ENCODE measurements at places on chromosomes 5 and 9.

GRCh38 chr5:24472518-24472917, 172.3 kb downstream of the CDH10 start:
- no peak for DNase-seq

- DNase-seq, result no peak
These were observed 150.2 kb downstream of the GABBR2 start for GRCh38 chr9:98558575-98558974.

- DNase-seq, result no peak
These were observed 6.5 kb upstream of the ARHGAP26 start for GRCh38 chr5:142763701-142764100.

DNA sequence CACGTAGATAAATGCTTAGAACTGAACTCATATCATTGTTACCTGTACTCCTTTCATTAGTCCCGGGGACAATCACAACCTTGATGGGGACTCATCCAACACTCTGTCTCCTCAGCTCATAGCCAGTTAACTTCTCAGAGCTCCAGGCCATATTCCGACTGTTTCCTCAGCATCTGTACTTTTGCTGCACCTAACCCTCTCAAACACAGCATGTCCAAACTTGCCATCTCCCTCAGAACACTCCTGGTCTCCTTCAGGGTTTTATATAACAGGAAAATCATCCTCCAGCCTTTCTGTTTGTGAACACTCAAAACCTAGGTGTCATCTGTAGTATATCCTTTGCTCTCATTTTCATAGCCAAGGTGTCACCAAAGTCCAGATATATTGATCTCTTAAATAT, 150.5 kb downstream of the CDH6 start:
- DNase-seq, result no peak

DNA sequence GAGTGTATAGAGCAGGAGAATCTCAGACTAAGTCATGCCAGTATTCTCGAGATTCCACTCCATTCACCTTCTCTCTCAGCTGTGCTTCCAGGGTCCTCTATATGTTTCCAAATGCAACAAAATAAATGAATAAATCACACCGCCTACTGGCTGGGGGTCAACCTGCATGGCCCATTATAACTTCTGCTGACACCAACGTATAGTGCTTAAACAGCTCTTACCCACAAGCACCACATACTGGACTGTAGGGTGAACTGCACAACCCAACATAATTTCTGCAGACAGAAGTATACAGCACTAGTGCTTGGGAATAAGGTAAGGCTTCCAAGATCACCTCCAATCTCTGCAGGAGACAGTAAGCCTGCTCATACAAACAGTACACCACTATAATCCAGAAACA, 33.1 kb upstream of the HTR4 start:
- DNase-seq, result peak; percentile 77

GRCh38 chr9:98374385-98375051, 119.1 kb upstream of the TBC1D2 start:
- no peak for DNase-seq

GRCh38 chr9:132020820-132021510, 58.7 kb downstream of the MED27 start:
- no peak for DNase-seq

DNA sequence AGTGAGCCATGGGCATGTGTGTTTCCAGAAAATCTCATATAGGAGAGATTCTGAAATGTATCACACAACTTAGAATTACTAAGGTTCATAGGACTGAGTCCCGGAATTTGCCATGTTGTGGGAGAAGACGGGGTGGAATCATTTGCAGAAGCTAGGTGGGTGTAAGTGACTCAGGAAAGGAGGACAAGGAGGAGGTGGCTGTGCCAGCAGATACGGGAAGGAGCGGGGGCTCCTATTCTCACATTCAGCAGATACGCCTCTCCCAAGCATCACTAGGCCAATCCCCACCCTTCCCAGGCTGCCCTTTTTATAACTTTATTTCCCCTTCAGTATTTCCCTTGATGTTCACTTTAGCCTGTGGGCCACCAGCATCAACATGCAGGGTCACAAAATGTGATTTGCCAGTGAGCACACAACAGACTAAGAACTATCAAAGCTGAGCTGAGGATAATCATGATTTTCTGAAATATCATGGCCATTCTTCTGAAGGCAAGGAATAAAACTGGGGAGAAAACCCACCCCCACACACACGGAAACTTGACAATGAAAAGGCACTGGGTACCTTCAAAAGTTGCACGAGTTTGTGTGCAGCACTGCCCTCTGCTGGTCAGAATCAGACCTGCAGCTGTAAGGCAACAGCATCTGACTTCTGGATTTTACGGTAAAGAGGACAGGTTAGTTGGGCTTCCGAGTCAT, 133.2 kb downstream of the MTX3 start:
- DNase-seq, result peak; percentile 15

GRCh38 chr9:124502711-124503702, 4.2 kb downstream of the NR5A1 start:
- no peak for DNase-seq

DNA sequence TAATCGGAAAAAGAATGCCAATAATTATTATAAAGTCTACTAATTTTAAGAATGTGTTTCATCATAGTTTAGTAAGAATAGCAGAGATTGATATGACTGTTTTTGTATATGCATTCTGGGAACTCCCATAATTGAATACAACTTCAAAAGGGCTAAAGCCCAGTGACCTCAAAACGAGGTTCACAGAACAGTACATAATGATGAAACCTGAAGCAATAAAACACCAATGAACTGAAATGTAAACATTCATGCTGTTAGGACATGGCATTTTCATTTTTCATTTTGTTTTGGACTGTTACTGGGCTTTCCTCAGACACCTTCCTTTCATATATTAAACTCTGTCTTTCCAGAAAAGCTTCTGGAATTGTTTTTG, 684 bp upstream of the JMY start:
- DNase-seq, result no peak

GRCh38 chr9:4339836-4340560, 40.1 kb upstream of the GLIS3 start:
- no peak for DNase-seq

DNA sequence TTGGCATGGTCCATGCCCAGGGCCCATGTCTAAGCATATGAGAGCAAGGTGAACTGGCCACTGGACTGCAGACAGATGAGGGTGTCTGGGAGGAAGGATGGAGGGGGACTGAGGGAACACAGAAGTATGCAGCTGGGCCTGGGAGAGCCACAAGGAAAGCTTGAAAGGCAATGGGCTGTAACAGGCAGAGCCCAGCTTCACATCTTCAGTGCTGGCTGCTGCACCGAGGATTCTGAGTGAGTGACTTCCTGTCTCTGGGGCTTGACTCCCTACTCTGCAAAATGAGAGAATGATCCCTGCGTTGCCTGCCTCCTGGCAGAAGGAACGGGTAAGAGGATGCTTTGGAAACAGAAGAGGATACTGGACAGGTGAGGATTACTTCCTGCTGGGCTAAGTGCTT, 29.0 kb downstream of the COL15A1 start:
- DNase-seq, result no peak

DNA sequence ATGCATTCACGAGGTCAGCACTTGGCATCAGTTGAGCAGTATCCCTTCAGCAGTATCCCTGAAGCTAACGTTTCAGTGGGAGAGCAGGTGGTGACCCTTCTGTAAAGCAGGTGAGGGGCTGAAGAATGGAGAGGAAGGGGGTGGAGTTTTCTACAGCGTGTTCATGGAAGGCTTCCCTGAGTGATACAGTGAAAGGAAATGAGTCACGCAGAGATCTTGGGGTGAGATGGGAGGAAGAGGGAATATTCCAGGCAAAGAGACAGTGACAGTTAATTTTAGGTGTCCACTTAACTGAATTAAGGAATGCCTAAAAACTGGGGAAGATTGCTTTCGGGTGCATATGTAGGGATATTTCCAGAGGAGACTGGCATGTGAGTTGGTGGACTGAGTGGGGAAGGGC, 25.7 kb downstream of the TAS2R1 start:
- no peak for DNase-seq

GRCh38 chr9:95857896-95858295, 17.6 kb upstream of the ERCC6L2 start:
- DNase-seq, result no peak

DNA sequence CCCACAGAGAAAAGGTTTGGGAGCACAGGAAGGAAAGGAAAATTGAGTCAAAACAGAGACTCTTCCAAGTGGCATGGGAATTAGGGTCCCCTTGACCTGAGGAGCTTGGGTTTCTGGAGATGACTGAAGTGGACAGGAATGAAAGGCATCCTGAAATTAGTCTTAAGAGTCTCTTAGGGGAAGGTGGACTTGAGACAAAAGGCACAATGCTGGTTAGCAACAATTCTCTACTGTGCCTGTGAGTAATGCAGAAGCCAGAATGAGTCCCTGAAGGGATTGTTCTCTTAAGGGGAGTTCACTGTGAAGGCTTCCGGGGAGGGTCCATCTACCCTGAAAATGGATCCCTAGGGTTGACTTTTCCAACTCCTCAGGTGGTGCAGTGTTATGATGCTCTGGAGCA, 58.4 kb upstream of the FOXE1 start:
- no peak for DNase-seq

- no peak for DNase-seq
These were observed 17.7 kb upstream of the UBAC1 start for GRCh38 chr9:135978642-135979546.

DNA sequence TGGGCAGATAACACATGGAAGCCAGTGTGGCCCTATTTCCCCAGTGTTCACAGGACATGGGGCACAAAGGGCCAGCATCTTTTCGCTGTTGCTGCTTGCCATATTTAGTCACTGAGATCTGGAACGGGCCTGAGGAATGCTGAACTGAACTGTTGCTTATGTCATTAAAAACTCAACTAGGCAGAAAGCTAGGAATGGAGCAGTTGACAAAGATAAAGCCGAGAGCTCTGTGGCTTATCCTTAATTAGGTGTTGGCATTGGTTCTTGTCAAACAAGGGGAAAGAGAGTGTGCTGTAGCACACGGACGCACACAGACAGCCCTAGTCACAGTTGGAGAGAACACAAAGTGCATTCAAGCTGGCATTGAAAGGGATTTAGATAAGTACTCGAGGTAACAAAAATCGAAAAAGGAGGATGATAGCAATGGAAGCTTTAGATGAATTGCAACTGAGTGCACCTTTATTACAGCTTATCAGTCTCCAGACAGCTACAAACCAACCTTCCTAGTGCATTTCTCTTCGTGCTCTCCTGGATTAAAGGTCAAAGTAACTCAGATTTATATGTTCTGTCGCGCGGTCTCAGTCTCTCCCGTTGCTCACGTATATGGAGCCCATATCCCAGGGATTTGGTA, 450.2 kb upstream of the ZNF608 start:
- peak; percentile 84 for DNase-seq

DNA sequence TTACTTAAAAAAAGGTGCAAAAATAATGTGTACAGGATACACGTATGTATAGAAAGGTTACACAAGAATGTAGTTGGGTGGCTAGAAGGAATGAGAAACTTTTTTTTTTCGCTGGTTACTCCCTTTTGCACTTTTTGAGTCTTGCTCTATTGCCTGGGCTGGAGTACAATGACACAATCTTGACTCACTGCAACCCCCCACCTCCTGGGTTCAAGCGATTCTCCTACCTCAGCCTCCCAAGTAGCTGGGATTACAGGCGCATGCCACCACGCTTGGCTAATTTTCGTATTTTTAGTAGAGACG, 15.8 kb downstream of the FBXW11 start:
- no peak for DNase-seq

DNA sequence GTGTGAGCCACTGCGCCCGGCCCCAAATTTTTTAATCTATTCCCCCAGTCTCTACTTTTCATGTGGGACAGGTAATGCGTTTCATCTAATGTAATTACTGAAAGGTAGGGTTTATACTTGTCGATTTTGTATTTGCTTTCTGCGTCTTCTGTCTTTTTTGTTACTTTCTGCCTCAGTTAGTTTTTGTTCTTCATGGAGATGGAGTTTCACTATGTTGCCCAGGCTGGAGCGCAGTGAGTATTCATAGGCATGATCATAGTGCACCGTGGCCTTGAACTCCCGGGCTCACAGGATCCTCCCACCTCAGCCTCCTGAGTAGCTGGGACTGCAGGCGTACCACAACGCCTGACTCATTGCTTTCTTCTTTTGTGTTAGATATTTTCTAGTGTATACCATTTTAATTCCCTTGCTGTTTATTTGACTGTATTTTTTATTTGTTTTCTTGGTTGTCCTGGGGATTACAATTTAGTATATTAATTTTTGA, 23.4 kb downstream of the EHMT1 start:
- DNase-seq, result no peak

- no peak for DNase-seq
These were observed 69.8 kb downstream of the MRPL36 start for GRCh38 chr5:1729641-1730486.

GRCh38 chr5:148928141-148928540, 101.7 kb downstream of the ADRB2 start:
- DNase-seq, result no peak

- DNase-seq, result no peak
These were observed 18.9 kb upstream of the CLINT1 start for GRCh38 chr5:157877821-157878220.

DNA sequence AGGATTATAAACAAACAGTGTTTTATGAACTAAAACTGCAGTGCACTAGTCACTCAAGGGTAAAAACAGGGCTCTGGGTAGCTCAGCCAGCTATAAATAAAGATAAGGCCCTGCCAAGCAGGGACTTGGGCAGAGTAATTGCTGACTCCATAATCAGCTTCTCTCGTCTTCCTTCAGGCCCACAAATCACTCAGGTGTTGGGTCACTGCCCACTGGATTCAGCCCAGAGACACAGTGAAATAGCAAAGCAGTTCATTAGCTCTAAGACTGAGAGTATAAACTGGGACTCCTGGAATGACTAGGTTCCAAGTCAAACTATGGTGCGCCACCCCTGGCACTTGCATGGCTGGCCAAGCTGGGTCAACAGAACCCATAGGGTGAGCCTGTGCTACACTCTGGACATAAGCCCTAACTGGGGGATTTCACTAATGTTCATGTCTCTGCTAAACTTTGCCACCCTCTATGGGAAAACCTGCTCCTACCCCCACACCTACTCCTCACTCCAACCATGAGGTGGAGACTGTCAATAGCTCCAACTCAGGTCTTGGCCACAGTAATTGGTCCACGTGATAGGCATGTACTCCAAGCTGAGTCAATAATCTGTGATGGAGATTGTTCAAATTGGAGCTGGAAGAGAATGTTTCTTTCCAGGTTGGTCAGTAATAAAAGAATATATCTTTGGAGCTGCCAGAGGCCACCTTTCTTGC, 158.5 kb downstream of the SLIT3 start:
- no peak for DNase-seq

Measured in NCI-H524 (cell line).